ENCODE measurements at places on chromosomes 11 and 22. TPM values are rescaled to one million over a fixed set of nuclear protein-coding genes. Genes with fewer than 3 reads are reported as not detected.

The SERPIND1 gene
- total RNA-seq: not detected

DNA sequence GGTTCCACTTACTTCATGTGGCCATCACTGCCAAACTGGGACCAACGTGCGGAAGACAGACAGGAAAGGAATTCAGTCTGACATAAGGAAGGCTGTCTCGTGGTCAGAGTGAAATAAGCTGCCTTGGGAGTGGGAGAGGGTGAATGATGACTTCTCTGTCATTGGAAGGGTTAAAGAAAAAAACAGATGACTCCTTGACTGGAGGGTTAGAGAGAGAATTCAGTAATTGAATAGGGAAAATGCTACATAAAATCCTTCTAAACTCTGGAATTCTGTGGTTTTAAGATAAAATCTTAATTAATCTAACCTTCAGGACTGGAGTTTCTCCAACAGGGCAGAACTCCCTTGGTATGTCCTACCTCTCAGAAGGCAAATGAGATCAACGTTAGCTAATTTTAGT lies 33.8 kb downstream of the RAB30 start:
- no peak overlapping the region for H3K27ac ChIP-seq
- H3K36me3 ChIP-seq: peaks cover 6% of the 10 kb centered on the region
- H3K4me3 ChIP-seq: no peak overlapping the region
- H3K27me3 ChIP-seq: no peaks in the 10 kb centered on the region
- DNase-seq: no peak

DNA sequence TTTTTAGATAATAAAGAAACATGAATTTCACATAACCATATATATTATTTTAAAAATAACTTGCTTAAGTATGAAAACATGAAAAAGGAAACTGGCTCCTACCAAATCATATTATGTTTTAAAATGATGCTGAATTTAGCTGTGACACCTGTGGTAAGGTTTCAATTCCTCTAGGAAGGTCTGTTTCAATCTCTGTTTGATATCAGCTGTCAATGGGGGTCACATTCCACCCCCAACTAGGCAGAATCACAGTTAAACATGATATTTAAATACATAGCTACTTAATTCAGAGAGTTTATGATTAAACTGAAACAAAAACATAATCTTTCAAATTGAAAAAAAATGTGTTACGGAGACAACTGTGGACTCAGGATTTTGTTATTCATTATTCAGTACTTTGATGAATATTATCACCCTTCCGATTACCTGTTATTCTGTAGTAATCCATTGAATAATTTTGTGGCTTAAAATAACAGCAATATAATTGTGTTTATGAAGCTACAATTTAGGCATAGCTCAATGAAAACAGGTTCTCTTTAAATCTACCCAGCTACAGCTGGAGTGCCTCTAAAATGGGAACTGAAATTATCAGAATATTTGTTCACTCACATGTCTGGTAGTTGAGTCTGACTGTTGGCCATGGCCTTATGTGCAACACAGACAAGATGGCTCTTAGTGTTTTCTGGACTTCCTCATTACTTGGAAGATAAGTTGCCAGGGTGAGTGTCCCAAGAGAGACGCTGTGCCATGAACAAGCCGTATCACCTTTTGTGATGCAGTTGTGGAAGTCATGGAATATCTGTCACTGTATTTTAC lies 244.6 kb upstream of the ANO3 start:
- no peaks in the 10 kb centered on the region for H3K36me3 ChIP-seq
- no peak overlapping the region for H3K27ac ChIP-seq
- no peak overlapping the region for H3K4me3 ChIP-seq
- no peaks in the 10 kb centered on the region for H3K4me1 ChIP-seq
- no peak for DNase-seq

DNA sequence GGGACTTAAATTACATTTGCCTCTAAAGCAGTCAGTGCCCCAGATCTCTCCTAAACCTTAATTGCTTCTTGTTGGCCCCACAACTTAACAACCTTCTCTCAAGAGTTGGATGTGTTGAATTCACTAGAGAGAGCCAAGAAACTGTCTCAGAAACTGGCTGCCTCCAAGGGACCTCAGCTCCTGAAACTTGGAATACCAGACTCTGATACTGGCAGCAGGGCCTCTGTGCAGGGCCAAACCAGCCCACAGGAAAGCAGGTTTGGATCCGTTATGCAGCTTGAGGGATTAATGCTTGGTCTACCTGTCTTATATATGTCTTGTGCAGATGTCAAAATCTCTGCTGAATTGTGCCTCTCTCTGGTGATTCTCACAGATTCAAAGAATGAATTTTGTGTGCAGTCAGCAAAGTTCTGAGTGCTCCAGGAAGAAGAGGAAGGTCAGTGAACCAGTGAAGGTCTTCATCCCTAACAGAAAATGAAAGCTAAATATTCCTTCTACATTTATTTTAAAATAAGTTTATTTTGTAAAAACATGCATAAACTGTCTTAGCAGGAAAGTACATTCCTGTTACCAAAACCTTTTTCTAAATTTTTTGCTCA lies 70.8 kb downstream of the LIF start:
- H3K36me3 ChIP-seq: no peaks in the 10 kb centered on the region
- H3K4me1 ChIP-seq: peaks cover 47% of the 10 kb centered on the region
- DNase-seq: no peak

- DNase-seq: no peak
- no peaks in the 10 kb centered on the region for H3K4me1 ChIP-seq
- H3K4me3 ChIP-seq: no peak overlapping the region
- H3K27me3 ChIP-seq: peaks cover 21% of the 10 kb centered on the region
- H3K27ac ChIP-seq: no peak overlapping the region
- no peaks in the 10 kb centered on the region for H3K36me3 ChIP-seq
Measured at GRCh38 chr22:48855593-48856307, 971.9 kb downstream of the BRD1 start.

The TMEM191B gene
- 0.72 TPM for total RNA-seq

The NADSYN1 gene
- 88.8 TPM for total RNA-seq

GRCh38 chr11:55714982-55715888 lies 53.2 kb downstream of the OR4C6 start:
- H3K36me3 ChIP-seq: no peaks in the 10 kb centered on the region
- H3K4me3 ChIP-seq: no peak overlapping the region
- no peak overlapping the region for H3K27ac ChIP-seq
- H3K4me1 ChIP-seq: no peaks in the 10 kb centered on the region
- peak; percentile 33 for DNase-seq

The CRACR2B gene
- total RNA-seq: 0.33 TPM

DNA sequence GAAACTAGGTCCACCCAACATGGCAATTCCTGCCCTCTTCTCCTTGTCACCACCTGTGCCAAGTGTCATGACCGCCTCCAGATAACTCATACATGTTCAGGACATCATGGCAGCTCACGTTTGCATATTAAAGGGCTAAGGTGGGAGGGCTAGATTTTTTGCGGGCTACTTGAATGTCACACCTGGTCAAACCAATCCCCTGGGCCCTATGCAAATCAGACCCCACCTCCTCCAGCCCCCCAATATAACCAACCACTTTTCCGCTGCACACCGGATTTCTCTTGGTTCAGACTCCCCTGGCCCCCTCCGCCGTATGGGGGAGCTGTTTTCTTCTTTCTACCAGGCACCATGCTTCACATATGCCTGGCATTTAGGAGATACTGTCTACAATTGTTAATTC lies 12.6 kb downstream of the UPB1 start:
- H3K27me3 ChIP-seq: no peaks in the 10 kb centered on the region
- H3K27ac ChIP-seq: no peak overlapping the region
- no peak for DNase-seq

- H3K4me1 ChIP-seq: peaks cover 34% of the 10 kb centered on the region
- no peak overlapping the region for H3K27ac ChIP-seq
- no peaks in the 10 kb centered on the region for H3K27me3 ChIP-seq
- no peak overlapping the region for H3K4me3 ChIP-seq
- H3K36me3 ChIP-seq: peaks cover 4% of the 10 kb centered on the region
Measured at GRCh38 chr22:42976217-42976933, 38.6 kb downstream of the PACSIN2 start.
